ENCODE measurements at places on chromosomes 7 and 10.

- no peak for DNase-seq
Observed at GRCh38 chr7:68438016-68438415, 1160.3 kb upstream of the AUTS2 start.

DNA sequence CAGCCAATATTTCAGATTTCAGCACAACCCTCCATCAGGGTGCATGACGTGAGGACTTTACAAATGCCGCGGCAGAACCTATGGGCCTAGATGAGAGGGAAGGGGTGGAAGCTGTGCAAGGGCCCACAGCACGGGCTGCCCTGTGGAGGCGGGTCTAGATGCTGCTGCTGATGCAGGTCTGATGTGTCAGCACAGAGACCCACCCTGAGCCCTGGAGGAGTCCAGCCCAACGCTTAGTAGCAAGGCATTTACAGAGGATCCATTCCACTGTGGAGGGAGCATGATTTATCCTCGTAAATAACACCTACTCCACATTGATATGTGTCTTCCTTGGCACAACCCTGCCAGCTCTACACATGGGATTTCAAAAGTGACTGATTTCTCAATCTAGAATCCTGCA, 48.5 kb downstream of the MYL10 start:
- DNase-seq, result no peak

DNA sequence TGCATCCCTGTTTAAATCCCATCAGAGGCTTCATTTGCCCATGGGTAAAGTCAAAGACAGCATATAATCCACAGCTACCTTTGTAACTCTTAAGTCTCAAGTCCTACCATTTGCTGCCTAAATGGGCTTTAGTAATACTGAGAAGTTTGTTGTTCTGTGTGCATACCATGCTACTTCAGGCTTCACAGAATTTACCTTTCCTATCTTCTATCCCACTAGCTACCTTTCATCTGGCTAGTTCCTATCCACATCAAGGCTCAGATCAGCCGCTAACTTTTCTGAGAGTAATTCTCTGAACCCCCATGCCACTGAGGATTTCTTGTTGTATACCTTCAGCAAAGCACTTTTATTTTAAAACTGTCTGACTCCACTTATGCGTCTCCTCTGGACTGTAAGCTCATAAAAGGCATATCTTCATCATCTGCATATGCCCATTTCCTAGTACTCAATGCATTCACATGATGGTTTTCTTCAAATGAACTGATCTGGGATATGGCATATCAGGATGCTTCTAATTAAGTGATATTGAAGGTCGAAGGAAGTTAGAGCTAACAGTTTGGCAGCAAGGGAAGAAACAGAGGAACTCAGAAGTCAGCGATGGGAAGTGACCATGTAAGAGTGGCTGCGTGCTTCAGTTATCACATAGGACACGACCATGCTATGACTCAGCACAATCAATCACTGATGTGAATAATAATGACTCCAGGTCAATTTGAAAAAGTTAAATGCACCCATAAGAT, 283.9 kb upstream of the DKK1 start:
- DNase-seq, result no peak

DNA sequence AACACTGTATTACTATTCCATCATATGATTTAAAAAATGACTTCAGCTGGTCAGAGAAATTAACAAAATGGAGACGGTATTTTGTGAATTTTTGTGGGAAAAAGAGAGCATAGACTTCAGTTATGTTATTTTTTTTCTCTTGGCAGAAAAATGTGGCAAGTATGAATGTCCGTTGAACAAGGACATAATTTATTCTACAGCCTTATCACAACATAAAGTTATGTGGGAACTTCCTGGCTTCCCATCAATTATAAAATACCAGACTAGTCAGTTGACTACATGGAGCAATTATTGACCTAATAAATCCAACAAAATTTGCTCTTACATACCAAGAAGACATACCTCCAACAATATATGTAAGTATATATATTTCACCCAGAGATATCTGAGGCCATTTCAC, 88.6 kb upstream of the PPP1R3A start:
- DNase-seq, result no peak

DNA sequence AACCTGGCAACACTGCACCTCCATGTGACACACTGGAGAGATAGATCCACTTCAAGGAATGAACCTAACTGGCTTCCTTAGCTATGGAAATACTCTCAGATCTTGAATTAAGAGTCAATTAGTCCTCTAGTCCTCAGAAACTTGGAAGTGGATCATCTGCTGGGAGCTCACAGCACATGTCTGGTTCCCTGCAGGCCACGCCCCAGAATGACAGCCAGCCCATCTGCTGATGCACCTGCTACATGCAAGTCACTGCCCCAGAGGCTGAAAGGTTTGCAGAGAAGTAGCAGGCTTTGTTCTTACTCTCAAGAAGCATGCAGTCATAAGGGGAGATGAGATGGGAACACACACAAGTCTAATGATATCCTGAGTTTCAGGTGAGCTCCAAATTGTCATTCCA, 275.9 kb downstream of the SKAP2 start:
- DNase-seq, result no peak

Data from GM18507 (cell line).